ENCODE measurements at places on chromosomes 12 and 14.

GRCh38 chr14:101368629-101369028 is 192.7 kb upstream of the DIO3 start:
- no peak for DNase-seq

GRCh38 chr14:101665478-101666078 is 95.9 kb upstream of the PPP2R5C start:
- no peak for DNase-seq

DNA sequence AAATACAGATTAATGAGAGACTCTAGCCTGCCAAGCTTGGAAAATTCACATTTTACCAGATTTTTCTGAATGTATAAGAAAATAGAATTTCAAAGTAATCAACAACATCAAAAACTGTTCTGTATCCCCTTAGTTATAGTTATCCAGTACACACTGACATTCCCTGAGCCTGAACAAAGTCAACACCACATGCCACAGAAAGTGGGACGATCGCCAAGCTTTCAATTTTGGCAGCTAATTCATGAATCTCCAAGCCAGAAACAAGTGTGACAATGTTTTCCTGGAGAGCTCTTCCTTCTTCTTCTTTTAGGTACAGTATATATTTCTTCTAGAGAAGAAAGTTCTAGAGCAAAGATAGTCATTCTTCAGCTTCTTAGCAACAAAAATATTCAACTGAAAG is 290.2 kb downstream of the PRKD1 start:
- DNase-seq: no peak

DNA sequence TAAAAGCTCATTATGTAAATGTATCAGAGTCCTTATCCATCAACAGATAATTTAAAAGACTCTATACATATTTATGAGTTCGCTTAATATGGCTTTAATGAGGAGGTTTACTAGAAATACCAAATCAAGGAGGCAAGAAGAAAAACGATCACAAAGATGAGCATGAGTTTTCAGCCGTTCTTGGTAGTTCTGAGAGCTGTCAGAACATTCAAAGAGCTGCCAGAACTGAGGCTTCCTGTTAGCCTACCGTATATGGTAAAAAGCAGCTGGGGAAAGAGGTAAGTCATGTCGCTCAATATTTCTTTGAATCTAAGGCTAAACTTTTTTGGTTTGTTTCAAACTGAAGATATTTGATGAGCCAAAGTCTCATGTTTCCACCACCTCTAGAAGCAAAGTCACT is 115.3 kb upstream of the PLXNC1 start:
- DNase-seq: no peak

- DNase-seq: no peak
Observed at GRCh38 chr12:69102856-69103255, 136.5 kb upstream of the CPSF6 start.

GRCh38 chr14:49982501-49982951 is 89.6 kb downstream of the ARF6 start:
- no peak for DNase-seq

DNA sequence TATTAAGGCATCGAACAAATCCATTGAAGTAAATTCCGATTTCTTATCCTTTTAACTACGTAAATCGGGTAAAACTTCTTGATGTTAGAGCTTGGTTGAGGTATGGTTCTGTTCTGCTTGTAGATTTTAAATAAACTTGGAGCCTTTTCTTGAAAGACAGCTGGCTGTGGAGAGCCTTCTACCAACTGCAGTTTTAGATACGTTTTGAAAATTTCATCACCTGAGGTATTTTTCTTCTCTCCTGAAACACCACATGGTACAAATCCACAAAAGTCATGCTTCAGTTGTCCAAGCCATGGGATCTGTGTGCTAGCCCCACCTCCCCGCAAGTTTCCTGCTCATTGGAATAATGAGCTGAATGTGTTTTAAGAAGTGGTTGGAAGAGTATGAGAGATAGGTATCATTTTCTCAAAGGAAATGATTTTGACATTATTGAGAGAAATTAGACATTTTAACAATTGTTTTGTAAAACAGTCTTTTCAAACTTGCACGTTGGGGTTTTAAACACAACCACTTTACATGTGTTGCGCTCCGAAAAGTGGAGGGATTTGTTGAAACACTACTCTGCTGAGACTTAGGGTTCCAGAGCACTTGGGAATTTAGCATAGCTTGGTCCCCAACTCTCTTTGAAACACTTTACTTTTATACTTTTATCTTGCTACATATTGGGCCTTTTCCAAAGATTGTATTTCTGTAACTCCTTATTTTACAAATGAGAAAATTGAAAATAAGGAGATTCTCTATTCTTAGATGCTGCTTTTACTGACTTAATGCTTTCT is 1.4 kb downstream of the PPM1A start:
- no peak for DNase-seq

GRCh38 chr12:45490232-45490881 is 239.1 kb upstream of the ARID2 start:
- no peak for DNase-seq

DNA sequence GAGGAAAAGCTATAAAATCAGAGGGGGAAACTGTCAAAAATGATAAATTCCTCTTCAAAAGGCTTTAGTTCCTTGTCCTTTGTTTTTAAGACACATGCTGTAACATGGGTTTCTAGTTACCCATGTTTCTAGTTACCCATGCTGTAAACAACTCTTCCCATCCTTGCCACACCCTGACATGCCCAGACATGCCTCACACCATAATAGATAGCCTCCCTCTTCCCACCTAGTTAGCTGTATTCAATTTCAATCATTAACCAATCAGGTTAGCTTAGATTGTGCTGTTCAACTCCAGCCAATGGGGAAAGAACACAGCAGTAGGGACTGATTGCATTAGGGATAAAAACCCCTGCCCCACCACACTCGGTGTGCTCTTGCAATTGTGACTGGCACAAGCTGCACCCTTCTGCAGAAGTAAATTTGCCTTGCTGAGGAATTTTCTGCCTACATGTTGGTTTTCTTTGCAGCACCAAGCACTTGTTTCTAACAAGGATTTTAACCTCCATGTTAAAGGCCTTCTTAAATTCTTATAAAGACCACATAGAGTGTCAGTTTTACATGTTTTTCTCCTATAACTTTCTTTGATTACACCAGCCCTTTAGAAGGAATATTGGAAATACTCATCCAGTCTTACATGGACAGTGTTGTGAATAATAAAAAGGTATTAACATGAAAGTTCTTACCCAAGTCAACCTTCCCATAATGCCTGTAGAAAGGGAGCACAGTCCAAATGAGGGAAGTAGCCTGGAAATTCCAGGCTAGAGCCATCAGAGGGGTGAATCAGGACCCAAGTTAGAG is 32.5 kb upstream of the LALBA start:
- DNase-seq: no peak

- no peak for DNase-seq
Observed at GRCh38 chr12:102625819-102626218, 145.5 kb upstream of the IGF1 start.

GRCh38 chr12:45670346-45671065 is 59.0 kb upstream of the ARID2 start:
- DNase-seq: no peak

- DNase-seq: no peak
Observed at GRCh38 chr14:56100556-56100955, 17.7 kb upstream of the PELI2 start.

- DNase-seq: no peak
Observed at GRCh38 chr12:51000245-51000644, 25.9 kb downstream of the SLC11A2 start.

DNA sequence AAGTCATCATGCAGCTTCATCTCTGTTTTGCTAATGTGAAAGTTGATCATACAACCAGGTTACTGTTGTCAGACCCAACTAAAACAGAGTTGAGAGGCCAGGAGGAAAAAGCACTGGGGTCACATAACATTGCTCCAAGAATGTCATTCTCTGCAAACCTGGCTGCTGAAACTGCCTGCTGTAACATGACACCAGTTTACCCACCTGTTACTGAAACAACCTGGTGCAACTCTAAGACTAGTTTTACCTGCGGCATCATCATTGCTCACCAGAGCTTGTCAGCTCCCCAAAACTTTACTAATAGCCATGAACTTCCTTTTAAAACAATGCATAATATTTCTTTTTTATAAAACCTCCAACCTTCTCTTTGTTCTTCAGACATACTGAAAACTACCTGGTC is 30.7 kb upstream of the DEGS2 start:
- no peak for DNase-seq

DNA sequence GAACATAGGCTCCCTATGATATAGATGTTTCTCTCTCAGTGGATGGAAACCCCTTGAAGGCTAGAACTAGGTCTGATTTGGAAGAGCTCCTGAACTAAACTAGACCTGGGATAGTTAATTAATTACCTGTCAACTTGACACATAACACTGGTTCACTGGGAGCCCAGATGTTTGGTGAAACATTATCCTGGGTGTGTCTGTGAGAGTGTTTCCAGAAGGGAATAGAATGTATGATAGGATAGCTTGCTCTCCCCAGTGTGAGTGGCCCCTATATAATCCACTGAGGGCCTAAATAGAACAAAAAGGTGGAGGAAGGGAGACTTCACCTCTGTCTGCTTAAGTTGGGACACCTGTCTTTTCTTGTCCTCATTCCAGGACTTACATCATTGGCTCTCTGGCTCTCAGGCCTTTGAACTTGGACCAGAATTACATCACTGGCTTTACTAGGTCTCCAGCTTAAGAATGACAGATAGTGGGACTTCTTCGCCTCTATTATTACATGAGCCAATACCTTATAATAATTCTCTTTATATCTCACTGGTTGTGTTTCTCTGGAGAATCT is 194.1 kb downstream of the KTN1 start:
- no peak for DNase-seq

- no peak for DNase-seq
Observed at GRCh38 chr12:785706-786105, 33.3 kb downstream of the WNK1 start.

DNA sequence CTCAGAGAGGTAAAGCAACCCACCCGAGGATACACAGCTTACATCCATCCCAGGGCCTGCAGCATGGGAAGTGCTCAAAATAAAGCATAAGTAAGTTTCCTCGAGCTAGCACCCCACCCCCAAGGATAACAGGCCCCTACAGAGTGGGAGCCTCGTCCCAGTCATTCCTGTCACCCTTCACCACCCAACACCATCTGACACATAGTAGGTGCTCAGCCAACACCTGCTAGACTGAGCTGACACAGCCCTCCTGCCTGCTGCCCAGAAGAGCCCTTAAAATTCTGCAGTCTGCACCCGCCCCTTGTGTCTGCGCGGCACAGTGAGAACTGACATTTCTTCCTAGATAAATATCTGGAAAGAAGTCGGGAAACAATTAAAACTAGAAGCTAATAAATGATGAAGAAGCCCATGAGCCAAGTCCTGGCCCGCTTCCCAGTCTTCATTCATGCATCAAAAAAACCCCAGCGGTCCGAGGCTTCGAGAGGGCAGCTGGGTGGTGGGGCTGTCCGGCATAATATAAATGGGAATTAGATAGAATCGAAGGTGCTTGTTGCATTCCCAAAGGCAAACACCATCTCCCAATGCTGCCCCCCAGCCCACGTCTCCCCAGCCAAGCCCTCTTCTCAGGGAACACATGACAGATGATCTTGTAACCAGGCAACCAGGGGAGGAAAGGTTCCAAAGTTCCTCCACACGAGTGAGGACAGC is 76.2 kb downstream of the BCL11B start:
- DNase-seq: no peak

DNA sequence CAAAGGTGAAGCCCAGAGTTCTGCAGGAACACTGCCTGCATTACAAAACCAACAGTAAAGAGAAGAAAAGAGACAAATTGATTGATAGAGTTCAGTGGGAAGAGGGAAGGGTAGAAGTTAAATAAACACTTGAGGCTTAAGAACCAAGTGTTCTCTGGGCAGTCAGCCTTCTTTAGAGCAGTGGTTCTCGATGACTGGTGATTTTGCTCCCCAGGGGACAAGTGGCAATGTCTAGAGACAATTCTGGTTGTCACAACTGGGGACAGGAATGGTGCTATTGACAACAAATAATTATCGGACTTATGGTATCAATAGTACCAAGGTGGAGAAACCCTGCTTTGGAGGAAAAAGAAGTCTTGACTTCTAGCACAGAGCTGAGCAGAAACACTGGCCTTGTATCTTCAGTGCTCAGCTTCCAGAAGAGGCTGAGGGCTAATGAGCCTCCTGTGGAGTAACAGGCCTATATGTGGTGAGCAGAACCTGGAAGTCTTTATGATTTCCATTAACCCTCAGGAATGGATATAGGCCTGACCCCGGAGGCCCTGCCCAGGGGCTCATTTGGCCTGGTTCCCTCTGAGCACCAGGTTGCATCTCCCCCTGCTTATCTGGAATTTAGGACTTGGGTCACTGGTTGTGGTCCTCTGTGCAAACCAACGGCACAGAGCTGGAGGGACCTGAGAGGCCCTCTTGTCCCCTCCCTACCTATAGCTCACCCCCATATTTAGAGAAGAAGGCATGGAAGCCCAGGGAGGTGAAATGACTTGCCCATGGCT is 204.6 kb upstream of the PWP1 start:
- DNase-seq: no peak

DNA sequence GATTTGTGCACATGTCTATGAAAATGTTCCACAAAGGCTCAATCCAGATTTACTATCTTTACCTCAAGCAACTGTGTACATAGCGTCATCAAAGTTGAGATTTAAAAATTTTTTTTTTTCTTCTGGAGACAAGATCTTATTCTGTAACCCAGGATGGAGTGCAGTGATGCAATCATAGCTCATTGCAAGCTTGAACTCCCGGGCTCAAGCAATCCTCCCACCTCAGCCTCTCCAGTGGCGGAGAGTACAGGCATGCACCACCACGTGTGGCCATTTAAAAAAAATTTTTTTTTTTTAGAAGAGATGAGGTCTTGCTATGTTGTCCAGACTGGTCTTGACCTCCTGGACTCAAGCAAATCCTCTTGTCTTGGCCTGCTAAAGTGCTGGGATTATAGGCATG is 2.3 kb downstream of the COCH start:
- no peak for DNase-seq

GRCh38 chr14:56949828-56950227 is 139.5 kb upstream of the OTX2 start:
- DNase-seq: no peak

DNA sequence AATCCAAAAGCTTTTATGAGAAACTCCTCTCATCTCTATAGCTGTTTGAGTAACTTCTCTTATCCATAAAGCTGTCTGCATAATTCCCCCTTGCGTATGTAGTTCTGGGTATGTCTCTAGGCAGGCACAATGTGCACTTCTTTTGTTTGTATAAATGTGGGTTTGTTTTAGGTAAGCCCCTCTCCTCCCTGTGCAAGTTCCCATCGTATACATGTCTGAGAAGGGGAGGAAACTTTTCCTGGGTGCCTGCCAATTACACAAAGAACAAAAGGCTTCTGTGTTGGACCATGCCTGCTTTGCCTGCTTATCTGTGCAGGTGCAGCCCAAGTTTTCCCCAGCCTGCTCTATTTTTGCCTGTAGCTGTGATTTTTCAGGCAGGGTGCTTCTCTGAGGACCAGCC is 96.7 kb downstream of the CCER1 start:
- no peak for DNase-seq

- DNase-seq: no peak
Observed at GRCh38 chr12:12745576-12746211, 28.5 kb downstream of the CDKN1B start.

GRCh38 chr14:92680781-92681650 is 67.4 kb downstream of the LGMN start:
- peak; percentile 52 for DNase-seq

- DNase-seq: no peak
Observed at GRCh38 chr12:51822956-51823355, 25.6 kb downstream of the FIGNL2 start.

All from stimulated activated CD8-positive, alpha-beta memory T cell treated with anti-CD3 and anti-CD28 coated beads, Interleukin-7, amount 100 ng/mL, for 1 hour (primary cell).